Pons (tissue), 1 donor: ENCODE measurements at places on chromosomes 13 and 19.
A peak's percentile ranks its signal among the peaks of the same experiment; 100 is the strongest.

DNA sequence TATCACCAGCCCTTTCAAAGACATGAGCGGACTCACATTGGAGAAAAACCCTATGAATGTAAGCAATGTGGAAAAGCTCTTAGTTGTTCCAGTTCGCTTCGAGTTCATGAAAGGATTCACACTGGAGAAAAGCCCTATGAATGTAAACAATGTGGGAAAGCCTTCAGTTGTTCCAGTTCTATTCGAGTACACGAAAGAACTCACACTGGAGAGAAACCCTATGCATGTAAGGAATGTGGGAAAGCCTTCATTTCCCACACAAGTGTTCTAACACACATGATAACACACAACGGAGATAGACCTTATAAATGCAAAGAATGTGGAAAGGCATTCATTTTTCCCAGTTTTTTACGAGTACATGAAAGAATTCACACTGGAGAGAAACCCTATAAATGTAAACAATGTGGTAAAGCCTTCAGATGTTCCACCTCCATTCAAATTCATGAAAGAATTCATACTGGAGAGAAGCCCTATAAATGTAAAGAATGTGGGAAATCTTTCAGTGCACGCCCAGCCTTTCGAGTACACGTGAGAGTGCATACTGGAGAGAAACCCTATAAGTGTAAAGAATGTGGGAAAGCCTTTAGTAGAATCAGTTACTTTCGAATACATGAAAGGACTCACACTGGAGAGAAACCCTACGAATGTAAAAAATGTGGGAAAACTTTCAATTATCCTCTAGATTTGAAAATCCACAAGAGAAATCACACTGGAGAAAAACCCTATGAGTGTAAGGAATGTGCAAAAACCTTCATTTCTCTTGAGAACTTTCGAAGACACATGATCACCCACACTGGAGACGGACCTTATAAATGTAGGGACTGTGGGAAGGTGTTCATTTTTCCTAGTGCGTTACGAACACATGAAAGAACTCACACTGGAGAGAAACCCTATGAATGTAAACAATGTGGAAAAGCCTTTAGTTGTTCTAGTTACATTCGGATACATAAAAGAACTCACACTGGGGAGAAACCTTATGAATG lies 17.6 kb downstream of the ZNF791 start:
- DNase-seq, result no peak

GRCh38 chr13:70505809-70506208 lies 397.6 kb upstream of the KLHL1 start:
- DNase-seq, result no peak

DNA sequence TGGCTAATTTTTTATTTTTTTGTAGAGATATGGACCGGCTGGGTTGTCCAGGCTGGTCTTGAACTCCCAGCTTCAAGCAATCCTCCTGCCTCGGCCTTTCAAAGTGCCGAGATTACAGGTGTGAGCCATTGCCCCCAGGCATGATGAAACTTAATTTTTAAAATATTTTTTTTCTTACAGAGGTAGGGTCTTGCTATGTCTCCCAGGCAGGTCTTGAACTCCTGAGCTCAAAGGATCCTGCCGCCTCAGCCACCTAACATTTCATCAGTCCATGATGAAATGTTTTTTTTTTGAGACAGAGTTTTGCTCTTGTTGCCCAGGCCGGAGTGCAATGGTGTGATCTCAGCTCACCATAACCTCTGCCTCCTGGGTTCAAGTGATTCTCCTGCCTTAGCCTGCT lies 12.4 kb downstream of the C19orf44 start:
- no peak for DNase-seq

GRCh38 chr19:7637374-7638256 lies 705 bp downstream of the STXBP2 start:
- DNase-seq, result no peak

GRCh38 chr19:2266183-2266993 lies 10.2 kb upstream of the JSRP1 start:
- peak; percentile 82 for DNase-seq

GRCh38 chr13:29187584-29187983 lies 367.4 kb downstream of the MTUS2 start:
- DNase-seq, result no peak

GRCh38 chr13:22095794-22096193 lies 424.9 kb downstream of the FGF9 start:
- no peak for DNase-seq

GRCh38 chr19:44903602-44904425 lies 1.8 kb upstream of the APOE start:
- peak; percentile 47 for DNase-seq

DNA sequence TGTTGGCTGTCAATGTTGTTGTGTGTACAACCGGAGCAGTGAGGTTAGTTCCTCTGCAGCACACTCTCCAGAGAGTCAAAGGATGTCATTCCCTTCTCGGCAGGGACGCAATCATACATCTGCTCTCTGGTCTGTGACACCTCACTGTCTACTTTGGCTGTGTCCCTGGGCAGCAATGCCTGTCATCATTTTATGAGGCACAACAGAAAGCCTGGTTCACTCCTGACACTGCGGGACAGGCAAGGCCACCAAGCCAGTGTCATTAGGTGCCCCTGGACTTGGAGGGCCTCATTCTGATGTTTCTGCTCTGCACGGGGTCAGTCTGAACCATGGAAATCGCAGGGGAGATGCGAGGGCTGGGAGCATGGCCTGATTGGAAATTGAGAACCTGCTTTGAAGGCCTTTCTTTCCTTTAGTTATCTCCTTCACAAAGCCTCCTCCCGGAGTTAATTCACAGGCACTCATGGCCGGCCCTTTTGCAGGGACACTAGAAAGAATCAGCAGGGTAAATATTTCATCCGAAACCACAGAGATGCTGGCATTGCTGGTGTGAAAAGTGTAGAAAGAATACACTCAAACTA lies 284.4 kb downstream of the ZNF536 start:
- no peak for DNase-seq

DNA sequence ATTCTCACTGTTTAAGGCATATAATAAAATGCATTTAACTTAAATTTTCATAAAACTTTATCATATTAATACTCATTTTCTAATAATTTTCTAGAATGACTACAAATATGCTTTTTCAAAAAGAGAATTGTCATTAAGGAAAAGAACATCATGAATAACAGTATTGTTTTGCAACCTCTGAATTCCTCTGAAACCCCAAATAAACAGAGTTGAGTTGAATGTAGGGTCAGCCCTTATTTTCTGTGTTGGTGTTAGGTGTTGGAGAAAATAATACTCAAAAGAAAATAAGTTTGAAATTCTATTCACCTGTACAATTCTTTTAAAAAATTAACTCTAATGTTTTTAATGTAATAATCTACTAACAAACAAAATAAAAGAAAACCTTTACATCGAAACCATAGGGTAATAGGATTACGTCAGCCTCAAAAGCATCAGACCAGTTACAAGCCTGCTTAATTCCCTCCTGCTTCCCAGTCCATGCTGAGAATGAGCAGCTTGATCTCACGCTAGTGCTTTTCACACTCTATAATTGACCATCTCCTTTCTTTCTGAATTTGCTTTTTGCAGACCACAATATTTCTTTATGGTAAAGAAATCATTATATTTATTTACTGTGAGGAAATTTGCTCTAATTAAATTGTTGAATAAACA lies 160.9 kb downstream of the PCDH9 start:
- DNase-seq, result peak; percentile 83

DNA sequence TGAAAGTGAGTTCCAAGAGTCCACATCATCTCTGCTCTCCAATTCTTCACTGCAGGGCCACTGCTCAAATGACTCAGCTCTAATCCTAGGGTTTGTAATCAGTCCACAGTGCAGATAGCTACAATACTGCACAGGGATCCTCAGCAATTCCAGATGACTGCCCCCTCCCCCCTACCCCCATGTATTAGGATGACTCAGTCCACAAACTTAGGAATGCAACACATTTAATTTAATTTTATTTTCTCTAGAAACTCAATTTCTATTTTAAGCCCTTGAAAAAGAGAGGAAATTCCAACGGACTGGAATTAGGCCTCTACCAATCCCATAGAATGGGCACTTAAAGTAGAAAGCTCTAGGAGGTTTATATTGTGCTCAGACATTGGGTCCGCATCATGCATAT lies 173.8 kb upstream of the SOX21 start:
- no peak for DNase-seq

- DNase-seq, result no peak
Observed at GRCh38 chr13:41720839-41721561, 239.9 kb downstream of the VWA8 start.

DNA sequence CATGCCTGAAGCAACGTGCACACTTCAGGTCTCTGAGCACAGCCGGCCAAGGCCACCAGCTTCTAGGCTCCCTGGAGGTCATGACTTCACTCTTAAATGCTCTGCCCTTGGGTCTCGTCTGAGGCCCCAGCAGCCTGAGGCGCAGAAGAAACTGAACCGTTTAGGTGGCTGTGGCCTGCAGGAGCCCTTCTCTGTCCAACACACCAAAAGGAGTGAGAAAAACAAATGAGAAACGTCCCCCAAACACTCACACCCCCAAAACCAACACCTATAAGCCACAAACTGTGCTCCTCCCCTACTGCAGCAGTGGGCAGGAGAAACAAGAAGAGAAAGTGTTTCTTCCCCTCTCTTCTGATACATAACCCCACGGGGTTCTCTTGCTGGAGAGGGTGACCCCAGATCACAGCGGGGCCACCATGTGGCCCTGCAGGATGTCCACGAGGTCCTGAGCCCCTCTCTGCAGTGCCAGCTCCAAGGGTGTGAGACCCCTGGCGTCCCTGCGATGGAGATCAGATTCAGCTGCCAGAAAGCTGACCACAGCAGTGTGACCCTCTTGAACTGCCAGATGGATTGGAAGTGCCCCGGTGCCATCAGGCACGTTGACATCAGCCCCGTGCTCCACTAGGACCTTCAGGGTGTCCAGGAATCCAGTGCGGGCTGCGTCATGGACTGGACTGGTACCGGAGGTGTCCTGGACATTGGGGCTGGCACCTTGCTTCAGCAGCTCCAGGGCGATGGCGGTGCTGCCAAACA lies 1.0 kb upstream of the KRI1 start:
- DNase-seq, result no peak

- DNase-seq, result peak; percentile 53
Observed at GRCh38 chr19:17469092-17469480, 1.2 kb upstream of the SLC27A1 start.

DNA sequence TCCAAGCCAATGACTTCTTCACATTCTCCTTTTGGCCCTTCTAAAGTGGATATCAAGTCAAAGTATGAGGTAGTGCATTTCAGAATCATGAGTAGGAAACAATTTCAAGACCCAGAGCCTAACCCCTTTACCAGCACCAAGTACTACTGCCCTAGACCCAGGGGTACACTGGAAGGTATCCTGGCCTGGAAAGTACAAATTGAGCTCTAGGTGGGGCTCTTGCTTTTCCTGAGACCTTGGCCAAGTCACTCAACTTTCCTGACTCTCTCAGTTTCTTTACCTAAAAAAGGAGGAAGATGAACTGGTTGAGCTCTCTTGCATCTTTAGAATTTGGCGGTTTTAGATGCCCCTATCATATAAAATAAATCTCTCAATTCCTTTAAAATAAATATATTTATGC lies 204.7 kb downstream of the FGF14 start:
- no peak for DNase-seq

GRCh38 chr19:50537769-50538230 lies 24.1 kb upstream of the ASPDH start:
- peak; percentile 85 for DNase-seq

DNA sequence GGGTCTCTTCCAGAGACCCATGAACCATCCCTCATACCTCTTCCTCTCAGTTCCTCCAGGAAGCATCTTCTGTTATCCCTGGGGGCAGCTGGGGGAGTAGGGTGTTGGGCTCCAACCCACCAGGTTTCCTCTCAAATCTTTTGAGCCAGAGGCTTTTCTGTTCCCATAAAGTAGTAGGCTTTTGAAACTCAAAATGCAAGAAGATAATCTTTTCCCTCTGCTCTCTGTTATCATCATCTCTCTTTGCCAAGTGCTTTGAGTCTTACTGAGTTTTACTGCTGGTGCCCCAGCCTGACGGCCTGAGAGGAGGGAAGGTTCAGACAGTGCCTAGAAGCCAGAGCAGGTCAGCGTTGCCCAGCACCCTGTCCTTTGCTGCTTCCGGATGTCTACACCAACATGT lies 157.2 kb downstream of the B3GLCT start:
- no peak for DNase-seq

GRCh38 chr13:97254816-97255215 lies 32.7 kb downstream of the MBNL2 start:
- DNase-seq, result no peak

DNA sequence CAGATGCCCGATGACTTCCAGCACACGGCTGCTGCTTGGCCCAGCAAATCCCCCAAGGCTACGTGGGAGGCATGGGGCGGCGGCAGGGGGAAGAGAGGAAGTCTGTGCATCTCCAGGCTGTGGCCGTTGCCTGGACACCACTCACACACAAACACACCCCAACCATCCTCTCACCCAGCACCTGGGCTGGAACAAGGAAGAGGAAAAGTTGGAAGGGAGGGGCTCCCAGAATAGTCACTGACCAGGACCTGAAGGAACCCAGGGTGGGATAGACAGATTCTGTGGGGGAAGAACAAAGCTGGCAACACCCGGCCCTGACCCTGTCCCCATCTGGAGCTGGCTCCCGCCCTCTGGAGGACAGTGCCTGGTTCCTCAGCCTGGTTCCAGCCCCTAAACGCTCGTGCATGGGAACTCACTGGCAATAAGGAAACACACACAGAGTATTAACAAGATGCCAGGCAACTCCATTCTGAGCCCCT lies 11.2 kb downstream of the PPP6R1 start:
- DNase-seq, result no peak

DNA sequence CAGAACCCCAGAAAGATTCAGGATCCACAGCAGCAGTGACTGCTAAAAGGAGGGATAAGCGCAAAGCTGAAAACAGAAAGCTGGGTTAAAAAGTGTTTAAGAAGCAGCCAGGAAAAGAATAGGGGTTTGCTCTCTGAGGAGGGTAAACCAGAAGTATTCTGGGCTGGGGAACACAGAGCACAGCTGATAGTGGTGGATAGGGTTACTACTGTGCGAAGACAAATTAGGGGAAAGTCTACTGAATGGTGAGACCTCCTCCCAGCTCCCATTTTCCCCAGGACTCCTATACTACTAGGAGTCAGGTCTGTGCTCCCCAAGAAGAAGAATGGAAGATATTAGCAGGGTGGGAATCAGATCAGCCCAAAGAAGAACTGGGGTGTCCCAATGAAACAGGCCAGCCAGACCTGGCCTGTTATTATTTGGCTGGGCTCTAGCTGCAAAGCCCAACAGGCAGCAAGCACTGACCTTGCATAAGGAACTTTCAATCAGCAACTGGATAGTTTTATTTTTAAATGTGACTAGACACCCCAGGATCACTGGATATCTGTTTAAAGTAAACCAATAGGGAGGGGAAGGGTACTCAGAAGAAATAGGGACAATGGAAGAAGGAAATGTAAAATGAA lies 43.5 kb upstream of the SERTM1 start:
- DNase-seq, result no peak
